Stimulated activated naive CD8-positive, alpha-beta T cell treated with anti-CD3 and anti-CD28 coated beads, Interleukin-15, amount 100 ng/mL, for 72 hours (primary cell): ENCODE measurements at places on chromosomes 16 and 17.

- DNase-seq, result no peak
These were observed 301.8 kb downstream of the IRF8 start for GRCh38 chr16:86200722-86201121.

DNA sequence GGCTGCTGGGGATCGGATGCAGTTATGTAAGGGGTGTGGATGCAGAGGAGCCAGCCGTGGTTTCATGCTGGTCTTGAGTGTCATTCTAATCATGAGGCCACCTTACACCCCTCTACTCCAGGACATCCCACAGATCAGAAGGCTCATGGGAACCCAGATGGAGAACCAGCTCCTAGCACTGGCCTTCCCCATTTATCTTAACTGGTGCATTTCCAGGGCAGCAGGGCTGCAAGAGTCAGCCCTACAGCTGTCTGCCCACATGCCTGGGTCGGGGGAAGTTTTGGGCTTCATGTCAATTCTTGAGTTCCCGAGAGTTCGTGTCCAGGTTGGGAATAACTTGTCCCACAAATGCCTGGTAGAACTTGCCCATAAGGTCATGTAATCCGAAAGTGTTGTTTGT lies 29.1 kb downstream of the RPTOR start:
- no peak for DNase-seq

DNA sequence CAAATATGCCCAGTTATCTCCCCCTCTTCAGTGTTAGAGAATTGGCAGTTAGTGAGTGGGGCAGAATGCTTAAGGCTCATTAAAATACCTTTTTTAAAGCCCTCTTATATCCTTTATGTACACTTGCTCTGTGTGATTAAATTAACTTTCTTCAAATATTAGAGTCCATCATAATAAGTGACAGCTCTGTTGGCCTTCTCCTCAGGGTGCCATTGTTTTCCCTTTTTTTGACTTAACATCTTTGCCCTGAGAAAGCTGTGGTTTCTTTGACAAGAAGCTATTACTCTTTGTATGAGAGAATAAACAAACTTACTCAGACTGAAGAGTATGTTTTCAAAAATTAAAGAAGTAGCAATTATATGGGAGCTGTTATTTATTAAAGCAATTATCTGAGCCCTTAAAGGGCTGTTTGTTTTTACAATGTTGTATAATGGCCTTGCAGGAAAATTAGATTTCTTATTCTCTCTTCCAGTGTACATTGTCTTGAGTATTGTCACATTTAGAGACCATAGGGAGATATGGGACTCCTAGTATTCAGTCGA lies 13.4 kb downstream of the RBBP6 start:
- no peak for DNase-seq

DNA sequence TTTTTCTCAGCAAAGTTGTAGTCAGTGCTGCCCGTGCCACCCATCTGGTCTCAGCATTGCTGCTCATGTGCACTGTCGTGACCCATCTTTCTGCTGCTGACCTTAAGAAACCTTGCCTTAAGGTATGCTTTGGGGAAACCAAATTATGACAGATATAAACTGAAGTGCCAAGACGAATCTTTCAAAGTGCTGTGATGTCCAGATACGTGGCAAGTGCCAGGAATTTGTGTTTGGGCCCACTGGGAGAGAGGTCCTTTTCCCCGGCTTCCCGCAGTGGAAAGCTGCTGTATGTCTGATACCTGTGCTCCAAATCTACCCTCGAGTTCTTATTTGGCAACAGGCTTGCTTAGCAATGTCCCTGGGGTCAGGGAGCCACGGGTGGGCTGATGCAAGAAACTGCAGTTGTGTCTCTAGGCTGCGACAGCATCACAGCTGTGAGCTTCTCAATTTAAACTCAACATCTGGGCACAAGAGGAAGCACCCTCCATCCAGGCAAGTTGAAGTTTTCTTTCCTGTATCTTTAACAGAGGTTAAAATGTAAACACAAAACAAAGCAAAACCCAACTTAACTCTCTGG lies 30.3 kb upstream of the TOX3 start:
- DNase-seq, result no peak

DNA sequence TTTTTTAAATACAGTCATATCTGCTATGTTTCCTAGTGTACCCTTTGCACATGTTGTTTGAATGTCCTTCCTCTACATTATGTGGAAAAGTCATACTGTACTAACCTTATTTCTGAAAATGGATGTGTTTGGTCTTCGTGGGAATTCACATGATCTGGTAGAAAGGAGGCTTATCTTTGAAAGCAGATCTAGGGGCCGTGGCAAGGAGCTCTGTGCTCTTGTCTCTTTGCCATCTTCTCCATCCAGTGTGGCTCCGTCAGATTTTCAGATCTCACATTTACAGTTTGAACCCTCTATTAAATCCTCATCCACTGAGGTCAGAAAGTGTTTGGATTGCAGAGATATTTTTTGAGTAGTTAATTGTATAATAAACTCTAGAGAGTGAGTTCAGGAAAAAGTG lies 32.9 kb downstream of the MAP2K4 start:
- DNase-seq, result no peak

DNA sequence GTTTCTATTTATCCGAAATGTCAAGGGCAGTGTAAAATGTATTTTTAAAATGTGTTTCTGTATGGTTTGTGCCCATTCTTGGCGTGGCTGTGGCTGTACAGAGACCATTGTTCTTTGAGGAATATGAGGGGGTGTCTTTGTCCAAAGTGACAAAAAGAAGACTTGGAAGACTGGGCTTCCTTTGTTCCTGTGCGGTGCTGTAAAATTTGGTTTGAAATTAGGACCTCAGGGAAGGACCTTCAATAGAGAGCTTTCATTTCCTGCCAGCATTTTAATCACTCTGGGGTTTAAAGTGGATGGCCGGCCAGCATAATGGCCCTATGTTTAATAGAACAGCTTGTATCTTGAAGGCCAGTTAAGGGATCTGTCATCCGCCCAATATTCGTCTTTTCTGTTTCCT lies 190.1 kb upstream of the TBX2 start:
- DNase-seq, result no peak

- no peak for DNase-seq
These were observed 302.2 kb downstream of the FOXL1 start for GRCh38 chr16:86880316-86881117.

DNA sequence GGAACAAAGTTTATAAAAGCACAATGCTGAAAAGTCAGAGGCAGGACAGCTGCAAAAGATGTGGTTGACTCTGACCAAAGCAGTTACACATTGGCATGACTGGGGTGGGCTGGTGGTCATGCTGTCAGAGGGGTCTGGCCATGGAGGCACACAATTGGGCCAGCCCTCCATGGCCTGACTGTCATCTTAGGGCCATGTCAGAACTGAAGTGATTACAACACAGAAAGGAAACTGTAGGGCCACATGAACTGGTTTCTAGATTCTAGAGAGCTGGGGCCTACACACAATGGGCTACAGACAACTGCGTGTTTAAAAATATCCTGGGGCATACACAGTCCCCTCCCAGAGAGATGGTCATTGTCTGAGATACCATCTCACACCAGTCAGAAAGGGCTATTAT lies 380.6 kb downstream of the GRIN2A start:
- no peak for DNase-seq

DNA sequence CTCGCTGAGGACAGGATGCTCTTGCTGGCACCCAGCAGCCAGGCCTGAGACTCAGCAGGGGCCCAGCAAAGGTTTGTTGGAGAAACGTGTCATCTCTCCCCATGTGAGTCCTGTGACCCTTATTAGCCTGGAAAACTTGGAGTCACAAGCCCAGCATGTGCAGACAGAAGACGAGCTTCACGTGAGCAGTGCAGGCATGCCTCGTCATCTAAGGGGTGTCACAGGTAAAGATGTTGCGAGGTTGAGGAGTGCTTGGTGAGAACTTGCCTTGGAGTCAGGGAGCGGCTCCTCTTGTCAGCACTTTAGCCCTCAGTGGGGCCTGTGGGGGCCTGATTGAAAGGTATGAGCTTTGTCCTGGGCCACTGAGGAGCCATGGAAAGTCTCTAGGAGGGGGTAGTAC lies 2.1 kb upstream of the CTRL start:
- no peak for DNase-seq

DNA sequence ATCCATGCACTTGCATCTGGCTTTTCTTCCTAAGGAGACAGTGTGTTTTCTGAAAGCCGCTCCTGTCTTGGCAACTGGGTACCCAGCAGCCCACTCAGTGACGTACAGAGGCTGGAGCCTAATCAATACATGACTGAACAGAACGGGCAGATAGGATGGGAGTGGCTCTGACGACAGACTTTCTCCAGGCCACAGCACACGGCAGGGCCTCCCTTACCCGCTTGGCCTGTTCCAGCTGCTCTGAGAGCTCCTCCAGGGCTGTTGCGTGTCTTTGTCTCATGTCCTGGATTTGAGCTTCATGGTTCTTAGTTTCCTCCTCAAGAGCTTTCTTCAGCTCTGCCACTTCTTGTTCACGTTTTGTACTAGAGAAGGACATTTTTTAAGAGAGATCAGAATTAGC lies 64.9 kb downstream of the NDEL1 start:
- DNase-seq, result no peak

- DNase-seq, result no peak
These were observed 24.3 kb downstream of the HSD17B2 start for GRCh38 chr16:82059161-82059982.

GRCh38 chr17:80453998-80454556 lies 22.3 kb downstream of the NPTX1 start:
- DNase-seq, result no peak

DNA sequence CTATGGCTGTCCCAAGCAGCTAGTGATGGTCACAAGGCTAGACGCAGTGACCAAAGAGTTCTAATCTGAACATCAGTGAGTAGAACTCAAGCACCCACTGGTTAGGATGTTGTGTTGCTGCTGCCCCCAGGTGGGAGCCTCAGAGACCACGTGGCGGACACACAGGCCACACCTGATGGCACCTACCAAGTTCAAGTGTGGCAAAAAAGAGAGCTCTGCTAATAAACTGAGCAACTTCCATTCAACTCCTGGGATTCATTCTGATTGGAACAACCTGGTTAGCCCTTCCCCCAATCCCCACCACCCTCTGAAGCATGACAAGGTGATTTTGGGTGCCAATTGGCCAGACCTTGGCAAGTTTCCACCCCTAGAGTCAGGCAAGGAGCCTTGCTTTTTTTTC lies 3.5 kb upstream of the LCMT1 start:
- peak; percentile 46 for DNase-seq

DNA sequence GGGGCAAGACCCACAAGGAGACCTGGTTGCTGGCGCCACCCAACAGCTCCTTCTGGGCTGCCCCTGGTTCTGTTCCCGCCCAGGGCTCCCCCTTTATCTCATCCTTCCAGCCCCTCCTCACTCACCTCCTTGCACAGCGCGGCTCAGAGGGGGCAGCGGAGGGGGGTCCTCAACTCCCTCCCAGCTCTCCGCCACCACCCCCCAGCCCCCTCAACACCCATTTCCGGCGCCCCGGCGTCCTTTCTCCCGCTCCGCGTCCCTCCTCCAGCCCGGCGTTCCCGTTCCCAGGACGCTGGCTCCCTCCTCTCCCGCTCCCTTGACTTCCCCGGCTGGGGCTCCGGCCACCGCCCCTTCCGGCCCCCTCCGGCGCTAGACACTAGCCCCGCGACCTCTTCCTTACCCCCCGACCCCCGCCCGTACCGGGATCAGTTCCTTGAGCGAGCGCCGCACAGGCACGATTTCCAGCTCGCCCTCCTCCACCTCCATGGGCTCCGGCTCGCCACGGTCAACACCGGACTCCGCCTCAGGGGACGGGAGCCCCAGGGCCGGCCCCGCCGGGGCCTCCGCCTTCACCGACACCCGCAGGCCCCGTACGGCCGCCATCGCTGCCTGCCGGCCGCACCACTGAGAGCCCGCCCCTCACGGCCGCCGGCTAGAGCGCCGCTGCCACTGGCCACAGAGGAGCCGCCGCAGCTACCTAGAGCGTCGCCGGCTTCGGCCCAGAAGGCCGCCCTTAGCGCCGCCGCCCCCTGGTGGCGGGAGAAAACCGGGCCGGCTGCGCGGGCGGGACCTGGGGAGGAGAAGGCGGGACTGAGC lies at the start of gene NCBP3:
TSS of gene NCBP3 (minus strand) at position 626 of the 816 bp plus-strand sequence. CDS start at position 603, 23 bp downstream.
- peak; percentile 95 for DNase-seq

DNA sequence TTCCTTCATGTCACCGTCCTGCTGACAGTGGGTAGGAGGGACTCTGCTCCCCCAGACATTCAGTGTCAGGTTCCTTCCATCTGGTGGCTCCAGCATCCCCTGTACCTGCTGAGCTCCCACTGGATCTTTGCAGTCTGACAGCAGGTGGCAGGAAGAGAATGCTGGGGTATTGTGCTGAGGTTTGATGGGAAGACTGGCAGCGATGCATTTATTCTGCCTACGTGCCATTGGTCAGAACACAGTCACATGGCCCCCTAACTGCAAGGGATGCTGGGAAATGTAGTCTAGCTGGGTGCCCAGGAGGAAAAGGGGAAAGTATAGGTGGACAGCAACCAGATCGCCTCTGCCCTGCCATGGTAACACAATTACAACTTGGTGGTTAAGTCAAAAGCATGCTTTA lies 44.4 kb downstream of the IRX3 start:
- DNase-seq, result no peak

DNA sequence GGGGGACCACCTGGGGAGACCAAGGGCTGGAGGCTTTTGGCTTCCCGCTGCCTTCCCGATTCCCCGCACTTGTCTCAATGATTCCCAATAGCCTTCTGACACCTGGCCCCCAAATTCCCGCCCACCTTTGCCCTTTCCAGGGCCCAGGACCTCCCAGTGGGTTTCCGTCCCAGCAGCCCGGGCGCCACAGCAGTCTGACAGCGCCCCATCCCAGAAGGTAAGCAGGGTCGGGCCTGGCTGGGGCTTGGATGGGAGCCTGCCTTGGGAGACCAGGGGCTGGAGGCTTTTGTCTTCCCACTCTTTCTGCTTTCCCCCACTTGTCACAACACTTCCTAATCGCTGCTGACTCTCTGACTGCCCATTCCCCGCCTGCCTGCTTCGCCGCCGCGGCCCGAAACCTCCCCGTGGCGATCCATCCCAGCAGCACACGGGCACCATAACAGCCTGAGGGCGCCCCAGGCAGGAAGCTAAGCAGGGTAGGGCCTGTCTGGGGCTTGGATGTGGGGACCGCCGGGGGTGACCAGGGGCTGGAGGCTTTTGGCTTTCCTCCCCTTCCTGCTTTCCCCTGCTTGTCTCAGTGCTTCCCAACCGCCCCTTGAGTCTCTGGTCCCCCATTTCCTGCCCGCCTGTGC lies 2289.3 kb downstream of the TP53TG3F start:
- DNase-seq, result no peak
